Stimulated activated CD4-positive, alpha-beta T cell treated with anti-CD3 and anti-CD28 coated beads, Interleukin-2, amount 100 ng/mL, for 4 hours (primary cell): ENCODE measurements at places on chromosomes 1 and 21.

GRCh38 chr1:199688774-199689173 lies 338.7 kb upstream of the NR5A2 start:
- DNase-seq = no peak

GRCh38 chr1:87249803-87250202 lies 78.9 kb upstream of the LMO4 start:
- no peak for DNase-seq

DNA sequence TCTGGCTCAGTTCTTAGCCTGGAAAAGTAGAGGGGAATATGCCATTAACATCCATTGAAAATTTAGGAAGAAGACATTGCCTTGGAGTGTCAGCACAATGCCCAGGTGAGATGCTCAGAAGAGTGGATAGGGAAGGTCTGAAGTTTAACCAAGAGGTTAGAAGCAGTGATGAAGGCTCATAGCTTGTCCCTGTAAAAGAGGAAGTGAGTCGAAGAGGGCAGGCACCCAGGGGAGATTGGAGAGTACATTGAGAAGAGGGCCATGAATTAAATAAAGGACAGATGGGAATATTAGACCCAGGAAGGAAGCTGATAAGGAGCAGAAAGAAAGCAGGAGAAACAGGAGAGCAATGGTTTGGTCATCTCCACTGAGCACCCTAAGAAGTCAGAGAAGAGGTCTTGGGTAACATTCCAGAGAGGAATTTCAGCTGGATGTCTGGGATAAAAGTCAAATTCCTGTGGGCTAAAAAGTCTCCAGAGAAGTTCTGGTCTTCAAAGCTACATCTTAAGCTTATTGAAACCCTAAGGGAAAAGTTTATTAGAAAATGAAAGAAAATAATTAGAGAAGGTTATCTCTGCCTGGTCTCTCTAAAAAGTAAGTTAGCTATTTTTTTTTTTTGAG lies 17.3 kb downstream of the C8B start:
- no peak for DNase-seq

- no peak for DNase-seq
These were observed 8.9 kb upstream of the IL10RB start for GRCh38 chr21:33257094-33257803.

GRCh38 chr1:17563494-17564281 lies 24.2 kb downstream of the ARHGEF10L start:
- no peak for DNase-seq

DNA sequence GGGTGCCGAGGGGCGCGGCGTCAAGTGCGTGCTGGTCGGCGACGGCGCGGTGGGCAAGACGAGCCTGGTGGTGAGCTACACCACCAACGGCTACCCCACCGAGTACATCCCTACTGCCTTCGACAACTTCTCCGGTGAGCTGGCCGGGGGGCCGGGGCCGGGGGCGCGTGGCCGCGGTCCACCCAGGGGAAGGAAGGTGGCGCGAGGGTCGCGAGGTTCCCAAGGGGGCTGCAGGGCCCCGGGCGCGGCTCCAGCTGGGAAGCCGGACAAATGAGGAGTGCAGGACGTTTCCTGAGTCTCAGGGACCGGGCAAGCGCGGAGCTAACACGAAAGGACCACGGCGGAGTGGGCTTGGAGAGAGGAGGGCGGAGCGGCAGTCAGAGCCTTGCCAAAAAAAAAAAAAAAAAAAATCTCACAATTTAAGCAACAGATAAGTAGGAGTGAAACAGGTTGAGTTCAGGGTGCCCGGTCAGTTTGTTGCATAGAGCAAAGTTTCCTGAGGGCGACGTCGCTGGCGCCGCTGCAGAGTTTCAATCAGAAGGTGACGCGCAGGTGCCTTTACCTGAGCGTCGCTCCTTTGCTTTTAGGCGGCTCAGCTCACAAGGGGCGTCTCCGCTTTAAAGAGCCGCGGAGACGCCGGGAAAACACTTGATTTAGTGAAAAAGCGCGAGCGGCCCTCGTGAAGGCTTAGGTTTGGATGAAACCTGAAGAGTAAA lies 750 bp downstream of the RHOU start:
- DNase-seq = no peak

DNA sequence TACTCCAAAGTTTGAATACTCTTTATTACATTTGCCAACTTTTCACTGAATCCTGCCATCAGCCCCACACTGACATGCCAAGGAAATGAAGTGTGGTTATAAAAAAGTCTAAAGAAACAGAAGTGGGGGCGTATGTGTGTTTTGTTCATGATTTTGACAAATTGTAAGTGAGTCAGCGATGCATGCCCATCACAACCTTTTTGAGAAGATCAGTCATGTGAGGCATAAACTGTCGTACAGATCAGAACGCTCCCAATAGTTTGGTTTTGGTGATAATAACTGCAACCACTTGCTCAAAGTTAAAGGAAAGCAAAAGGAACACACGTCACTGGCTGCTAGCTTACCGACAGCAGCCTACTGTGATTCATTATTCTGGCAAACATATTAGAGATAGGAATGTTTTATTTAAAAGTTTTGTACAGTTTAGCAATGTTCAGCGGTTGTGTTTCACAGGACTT lies 95.6 kb downstream of the RGS2 start:
- no peak for DNase-seq
